ENCODE measurements at places on chromosomes 12 and 14.

DNA sequence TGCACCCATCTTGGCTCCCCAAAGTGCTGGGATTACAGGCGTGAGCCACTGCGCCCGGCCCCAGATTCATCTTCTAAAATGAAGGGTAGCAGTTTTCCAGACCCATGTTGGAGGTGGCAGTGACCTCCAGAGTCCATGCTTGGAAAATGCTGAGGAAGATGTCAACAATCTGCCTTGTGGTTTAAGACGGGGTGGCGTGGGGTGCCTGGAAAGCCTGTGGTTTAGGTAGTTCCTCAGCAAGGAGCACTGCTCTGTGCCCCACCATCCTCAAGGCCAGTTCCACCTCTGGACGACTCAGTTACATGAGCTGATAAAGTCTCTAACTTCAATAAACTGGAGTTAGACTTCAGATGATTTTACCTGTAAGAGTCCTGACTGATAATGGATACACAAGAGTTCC is 48.6 kb downstream of the DRAM1 start:
- no peak for DNase-seq

DNA sequence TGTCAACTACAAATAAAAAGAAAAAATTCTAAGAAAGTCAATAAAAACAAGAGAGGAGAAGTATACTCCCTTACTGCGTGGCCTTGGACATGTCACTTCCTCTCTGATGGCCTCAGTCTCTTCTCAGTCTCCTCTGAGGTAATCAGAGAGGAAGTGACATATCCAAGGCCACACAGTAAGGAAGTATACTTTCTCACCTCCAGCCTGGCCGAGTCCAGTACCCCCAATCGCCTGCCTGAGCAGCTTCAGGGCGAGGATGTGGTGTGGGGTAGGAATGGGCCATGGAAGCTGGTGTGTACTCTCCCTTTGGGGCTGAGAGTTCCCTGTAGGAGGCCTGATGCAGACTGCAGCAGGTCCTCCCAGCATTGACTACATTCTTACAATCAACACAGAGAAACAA is 15.8 kb downstream of the VDR start:
- peak; percentile 46 for DNase-seq

GRCh38 chr14:64581363-64581762 is 31.6 kb downstream of the PPP1R36 start:
- DNase-seq, result no peak

DNA sequence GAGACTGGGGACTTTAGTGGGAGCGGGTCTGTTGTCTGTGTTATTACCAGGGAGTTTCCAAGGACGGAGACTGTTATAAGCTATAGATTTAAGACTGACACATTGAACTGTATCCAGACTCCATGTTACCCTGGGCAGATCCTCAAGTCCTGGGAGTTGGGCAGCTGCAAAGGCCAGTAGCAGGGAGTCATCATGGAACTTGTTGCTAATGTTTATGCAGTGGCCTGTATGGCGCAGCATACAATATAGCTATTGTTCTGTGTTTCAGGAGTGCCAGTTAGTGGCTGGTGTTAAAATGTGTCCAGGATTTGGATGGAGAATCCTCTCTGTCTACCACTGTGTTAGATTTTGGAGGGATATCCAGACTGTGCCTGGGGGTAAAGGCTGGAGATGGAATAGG is 31.7 kb downstream of the SMOC1 start:
- DNase-seq, result no peak

GRCh38 chr12:88291498-88292131 is 149.5 kb downstream of the TMTC3 start:
- no peak for DNase-seq

- DNase-seq, result no peak
Observed at GRCh38 chr12:88057994-88058718, 29.0 kb upstream of the C12orf50 start.

DNA sequence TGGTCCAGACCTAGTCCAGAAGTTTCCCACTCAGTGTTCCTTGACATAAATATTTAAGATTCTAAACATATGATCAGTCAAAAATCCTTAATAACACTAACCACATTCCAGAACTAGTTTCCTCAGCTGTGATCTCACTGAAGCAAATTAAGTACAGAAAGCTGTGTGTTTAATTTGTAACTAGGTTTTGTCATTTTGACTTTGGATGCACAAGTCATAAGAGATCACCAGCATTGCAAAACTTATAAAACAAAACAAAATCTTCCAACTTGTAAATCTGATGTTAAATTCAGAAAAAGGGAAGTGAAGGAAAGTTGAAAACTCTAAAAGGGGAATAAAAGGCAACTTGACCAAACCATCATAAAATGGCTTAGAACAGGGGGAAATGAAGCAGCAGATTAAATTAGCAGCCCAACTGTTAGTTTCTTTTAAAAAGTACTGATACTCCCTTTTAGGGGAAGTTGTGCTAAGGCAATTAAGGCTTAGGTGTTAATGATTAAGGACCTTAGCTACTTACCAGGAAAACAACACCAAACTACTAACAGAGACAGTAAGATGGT is 56.6 kb downstream of the SH2B3 start:
- DNase-seq, result no peak

- DNase-seq, result no peak
Observed at GRCh38 chr14:68753690-68754089, 39.2 kb downstream of the ZFP36L1 start.

GRCh38 chr14:20683891-20684661 is at the start of gene RNASE4:
RNASE4 (plus strand) TSS chr14:20684560; CDS start chr14:20699372, 14,812 bp downstream.
- DNase-seq, result peak; percentile 89

GRCh38 chr14:20429801-20430669 is 5.9 kb downstream of the KLHL33 start:
- no peak for DNase-seq

DNA sequence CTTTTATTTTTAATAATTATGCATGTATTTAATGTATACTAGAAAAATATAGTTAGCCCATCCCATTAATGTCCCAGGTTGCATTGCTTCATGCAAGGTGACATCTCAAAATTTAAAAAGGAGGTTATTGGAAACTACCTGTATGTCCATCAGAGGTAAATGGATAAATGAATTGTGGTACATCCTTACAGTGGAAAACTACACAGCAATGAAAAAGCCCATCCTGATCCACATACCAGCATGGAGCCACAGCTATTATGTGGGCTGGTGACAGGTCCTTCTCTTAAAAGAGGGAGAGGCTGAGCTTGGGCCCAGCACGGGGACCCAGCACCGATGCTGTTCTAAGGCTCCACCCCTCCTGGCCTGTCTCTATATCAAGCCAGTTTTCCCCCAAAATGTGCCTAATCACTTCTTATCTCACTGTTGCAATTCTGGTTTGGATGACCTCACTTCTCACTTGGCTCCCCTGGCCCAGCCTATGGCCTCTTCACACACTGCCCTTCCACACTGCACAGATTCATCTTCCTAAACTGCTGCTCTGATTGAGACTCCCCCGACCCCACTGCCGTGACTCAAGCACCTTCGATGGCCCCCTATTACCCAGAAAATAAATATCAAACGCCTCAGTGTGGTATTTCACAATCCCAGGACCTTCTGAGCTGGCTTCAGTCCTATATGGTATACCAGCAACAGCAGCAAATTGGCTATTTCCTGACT is 97.1 kb upstream of the NCOR2 start:
- no peak for DNase-seq

DNA sequence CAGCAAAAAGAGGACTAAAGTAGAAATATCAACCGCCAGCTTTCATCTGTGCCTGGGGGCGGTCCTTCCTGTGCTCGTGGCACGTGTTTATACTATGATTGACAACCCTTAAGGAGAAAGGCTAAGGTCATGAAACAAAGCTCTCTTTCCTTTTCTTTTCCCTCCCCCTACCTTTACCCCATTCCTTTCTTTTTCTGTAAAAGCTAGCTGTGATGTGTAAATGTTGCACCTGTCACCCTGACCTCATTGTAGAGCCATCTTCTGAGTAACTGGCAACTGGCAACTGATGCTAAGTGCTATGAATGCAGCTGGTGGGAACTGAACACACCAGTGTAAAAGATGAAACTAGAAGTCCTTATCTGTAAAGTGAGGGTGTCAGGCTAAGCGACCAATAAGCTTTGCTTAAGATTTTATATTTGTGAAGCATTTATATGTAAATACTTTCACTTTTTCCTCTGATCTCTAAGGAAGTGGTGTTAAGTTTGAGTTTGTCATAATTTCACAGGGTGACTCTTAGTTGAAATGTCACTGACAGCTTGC is 102.8 kb upstream of the BCAT1 start:
- DNase-seq, result peak; percentile 73

GRCh38 chr12:125184213-125184967 is 119.2 kb downstream of the AACS start:
- DNase-seq, result no peak

DNA sequence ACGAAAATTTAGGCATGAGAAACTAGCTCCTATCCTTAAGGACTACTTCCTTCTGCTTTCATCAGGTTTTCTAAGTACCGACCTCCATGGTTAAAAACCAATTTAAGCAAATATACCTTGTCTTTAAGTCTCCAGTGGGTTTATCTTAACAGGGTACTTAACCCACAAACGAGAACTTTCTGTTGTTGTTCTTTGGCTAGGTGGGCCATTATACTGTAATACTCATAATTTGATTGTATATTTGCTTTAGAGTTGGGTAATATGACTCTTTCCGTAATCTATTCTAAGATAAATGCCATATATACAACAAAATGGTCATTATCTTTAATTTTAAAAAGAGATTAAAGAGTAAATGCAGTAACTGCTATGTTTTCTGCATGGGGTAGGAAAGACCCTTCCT is 21.6 kb downstream of the RASSF8 start:
- no peak for DNase-seq

- DNase-seq, result no peak
Observed at GRCh38 chr14:92668276-92668973, 80.0 kb downstream of the LGMN start.

DNA sequence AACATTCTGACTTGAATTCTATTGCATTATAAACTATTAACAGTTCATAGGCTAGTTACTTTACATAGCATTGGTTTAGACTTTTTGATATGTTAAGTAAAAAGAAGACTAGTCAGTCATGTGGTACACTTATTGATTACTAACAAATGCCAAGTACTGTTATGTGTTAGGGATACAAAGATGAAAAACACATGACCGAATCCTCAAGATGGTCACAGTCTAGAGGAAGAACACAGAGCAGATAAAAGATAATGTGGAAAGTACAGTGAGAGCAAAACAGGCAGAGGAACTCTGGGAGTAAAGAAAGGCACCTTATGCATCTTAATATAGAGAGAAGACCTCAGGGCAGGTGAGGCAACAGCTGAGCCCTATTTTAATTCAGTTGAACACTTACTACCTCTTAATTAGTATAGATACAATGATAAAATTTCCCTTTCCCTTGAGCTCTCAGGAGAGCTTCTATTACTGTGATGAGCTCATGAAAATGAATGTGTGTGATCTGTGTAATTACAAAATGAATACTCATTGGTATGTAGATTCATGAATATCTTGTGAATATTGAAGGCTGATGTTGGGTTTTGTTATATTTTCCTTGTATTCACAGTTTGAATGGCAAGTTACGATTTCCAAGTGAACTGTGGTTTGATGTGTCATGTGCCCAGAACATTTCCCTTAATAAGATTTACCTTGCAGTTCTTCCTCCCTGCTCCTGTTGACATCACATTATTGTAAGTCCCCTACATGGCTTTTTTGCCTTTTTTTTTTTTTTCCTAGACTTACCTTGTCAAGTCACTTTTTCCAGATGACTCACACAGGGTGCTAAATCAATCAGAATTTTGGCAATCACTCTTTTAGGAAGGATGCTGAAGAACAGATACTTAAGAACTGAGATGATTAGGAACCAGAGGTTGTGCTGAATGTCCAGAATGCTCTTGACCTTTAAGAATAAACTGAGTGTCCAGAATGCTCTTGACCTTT is 29.5 kb upstream of the MSRB3 start:
- no peak for DNase-seq

- no peak for DNase-seq
Observed at GRCh38 chr12:30990776-30991175, 64.2 kb downstream of the TSPAN11 start.

- peak; percentile 43 for DNase-seq
Observed at GRCh38 chr14:104342435-104343293, 204.3 kb downstream of the KIF26A start.

- no peak for DNase-seq
Observed at GRCh38 chr14:67186789-67187584, 2.3 kb upstream of the GARIN2 start.

DNA sequence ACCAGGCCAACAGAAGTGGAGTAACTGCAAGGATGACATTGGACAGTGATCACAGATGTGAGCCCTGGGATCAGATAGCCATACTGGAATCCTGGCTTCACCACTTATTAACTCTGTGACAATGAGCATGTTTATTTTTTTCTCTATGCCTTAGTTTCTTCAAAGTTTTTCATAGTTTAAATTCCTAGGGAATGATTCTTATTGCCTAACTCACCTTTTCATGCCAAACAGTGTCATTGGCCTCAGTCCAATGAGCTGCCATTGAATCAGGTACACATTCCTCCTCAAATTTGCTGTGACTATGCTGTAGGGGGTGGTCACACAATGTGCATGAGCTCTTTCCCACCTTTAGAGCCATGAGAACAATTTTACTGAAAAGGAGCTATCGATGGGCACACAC is 342.3 kb downstream of the SYT1 start:
- no peak for DNase-seq

- DNase-seq, result no peak
Observed at GRCh38 chr12:42091769-42092168, 52.9 kb downstream of the GXYLT1 start.

DNA sequence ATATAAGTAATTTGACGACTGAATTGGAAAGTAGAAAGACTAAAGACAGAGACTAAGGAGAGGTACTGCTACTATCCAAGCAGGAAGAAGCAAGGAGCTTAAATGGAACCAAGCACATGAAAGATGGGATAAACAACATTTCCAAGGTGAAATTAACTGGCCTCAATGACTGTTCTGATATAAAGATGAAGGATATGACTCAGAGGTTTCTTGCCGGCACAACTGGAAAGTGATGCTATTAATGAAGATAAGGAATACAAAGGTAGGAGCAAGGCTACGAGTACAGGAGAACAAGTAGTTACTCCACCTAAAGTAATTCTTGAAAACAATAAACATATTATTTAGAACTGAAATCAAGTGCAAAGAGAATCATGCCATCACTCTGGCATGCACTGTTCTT is 6.4 kb downstream of the SNX6 start:
- DNase-seq, result no peak

DNA sequence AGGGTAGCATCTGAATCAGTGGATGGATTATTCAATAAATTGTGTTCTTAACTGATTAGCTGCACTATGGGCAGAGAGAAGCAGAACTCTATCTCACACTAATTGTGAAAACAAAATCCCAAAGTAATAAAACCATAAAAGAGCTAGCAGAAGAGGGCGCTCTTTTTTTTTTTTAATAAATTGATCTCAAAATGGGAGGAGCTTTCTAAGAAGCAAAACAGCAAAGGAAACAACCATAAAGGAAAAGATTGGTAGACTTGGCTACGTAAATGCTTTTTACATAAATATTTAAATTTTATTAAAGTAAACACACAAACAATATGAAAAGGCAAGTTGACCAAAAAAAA is 1.5 kb upstream of the TM7SF3 start:
- no peak for DNase-seq

All from Peyer's patch (tissue), 4 donors.